CD4-positive, alpha-beta T cell treated with Interferon gamma for 1 hour (primary cell): ENCODE measurements at places on chromosomes 5 and 9.

- DNase-seq, result no peak
Measured at GRCh38 chr5:107072967-107073366, 597.8 kb downstream of the EFNA5 start.

DNA sequence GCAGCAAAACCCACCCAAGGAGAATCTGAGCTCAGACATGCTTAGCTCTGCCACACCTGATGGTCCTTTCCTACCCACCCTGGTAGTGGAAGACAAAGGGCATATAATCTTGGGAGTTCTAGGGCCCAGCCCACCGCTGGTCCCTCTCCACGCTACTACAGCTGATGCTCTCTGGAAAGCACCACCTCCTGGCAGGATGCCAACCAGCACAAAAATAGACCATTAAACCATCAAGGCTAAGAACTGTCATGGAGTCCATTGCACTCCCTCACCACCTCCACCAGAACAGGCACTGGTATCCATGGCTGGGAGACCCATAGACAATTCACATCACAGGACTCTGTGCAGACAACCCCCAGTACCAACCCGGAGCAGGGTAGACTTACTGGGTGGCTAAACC lies 111.0 kb upstream of the IL7R start:
- no peak for DNase-seq

DNA sequence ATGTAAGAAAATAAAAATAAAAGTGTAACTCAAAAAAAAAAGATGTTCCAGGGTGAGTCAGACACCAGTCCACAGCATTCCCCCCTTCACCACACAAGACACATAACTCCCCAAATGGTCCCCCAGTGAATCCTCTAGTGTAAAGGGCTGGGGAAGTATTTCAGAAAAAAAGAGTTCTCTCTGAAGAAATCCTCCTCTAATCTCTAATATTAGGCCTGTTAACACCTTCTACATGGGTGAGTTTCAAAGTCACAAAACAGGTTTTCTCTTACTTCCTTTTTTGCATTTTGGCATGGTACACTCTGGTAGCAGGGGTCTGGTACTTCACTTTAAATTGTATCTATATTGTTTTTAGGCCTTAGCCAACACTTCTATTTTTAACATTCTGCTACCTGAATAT lies 28.2 kb downstream of the RNF145 start:
- DNase-seq, result no peak

GRCh38 chr9:15696979-15697378 lies 144.1 kb downstream of the CCDC171 start:
- no peak for DNase-seq

GRCh38 chr9:136323371-136323789 lies 4.0 kb upstream of the GPSM1 start:
- DNase-seq, result no peak

DNA sequence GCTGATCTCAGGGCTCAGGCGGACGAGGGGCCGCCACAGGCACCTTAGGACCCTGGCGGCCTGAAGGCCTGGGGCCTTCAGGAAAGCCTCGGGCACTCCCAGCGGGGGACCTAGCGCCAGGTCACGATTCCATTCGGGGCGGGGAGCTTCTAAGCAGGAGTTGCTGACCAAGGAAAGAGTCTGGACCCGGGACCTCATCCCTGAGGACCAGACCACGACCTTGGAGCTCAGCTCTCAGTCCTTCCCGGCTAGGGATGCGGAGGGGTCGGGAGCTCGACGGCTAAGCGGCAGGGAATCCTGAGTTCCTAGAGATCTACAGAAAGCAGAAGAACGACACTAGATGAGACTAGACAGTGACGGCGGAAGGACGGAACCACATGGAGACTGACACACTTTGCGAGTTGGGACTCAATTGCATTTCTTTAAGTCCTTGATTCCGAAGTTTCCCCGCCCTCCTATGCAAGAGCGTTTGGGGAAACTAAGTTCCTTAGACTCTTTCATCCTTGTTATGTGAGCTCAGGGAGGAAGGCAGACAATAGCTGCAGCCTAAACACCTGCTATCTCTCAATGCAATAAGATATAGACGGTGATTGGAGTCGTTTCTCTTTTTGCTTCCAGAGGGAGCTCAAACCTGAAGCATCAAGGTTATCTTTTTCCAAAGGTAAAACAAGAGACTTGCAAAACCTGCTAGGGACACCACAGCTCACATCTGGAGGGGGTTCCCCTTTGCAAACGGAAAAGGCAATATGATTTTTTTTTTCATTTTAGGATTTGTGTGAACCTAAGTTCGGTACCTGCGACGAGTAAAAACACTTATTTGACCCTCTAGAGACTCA lies 9.7 kb downstream of the NR2F1-AS1 start:
- no peak for DNase-seq

DNA sequence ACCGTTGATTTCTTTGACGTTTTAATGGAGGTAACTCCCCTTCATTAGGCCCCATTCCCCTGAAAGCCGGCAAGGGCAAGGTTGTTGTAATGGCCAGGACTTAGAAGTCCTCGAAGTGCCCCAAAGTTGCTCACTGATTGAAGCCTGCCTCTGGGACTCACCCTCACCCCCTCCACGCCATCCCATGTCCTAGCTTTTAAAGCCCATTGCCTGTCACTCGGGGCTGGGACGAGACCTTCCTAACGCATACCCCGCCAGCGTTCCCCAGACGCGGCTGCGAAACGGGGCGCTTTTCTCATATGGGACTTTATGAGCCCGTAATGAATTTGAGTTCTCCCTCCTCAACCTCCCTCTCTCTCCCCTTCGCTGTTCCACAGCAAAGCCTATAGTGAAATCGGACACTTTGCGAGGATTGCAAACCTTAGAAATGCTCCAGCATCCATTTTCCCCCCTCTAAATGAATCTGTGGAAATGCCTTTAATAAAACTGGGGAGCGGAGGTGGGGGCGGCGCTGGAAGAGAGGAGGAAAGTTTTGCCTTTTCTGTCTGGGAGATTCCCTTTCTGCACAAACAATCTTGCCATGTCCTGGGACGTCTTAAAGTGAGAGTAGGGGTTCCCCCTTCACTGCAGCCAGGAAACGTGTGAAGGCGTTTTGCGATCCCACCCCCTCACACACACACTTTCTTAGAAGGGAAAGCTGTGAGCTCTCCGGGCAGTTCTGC lies 1.5 kb downstream of the PAPPA start:
- DNase-seq, result no peak
